ENCODE measurements at places on chromosomes 2 and 18. TPM values are rescaled to one million over a fixed set of nuclear protein-coding genes. Genes with fewer than 3 reads are reported as not detected.

- DNase-seq: no peak
Measured at GRCh38 chr2:22843919-22844537, 541.0 kb upstream of the KLHL29 start.

GRCh38 chr2:153873052-153874048, 1.6 kb downstream of the GALNT13 start:
- no peak for DNase-seq

- peak; percentile 15 for DNase-seq
Measured at GRCh38 chr2:120670371-120670770, 65.3 kb upstream of the GLI2 start.

DNA sequence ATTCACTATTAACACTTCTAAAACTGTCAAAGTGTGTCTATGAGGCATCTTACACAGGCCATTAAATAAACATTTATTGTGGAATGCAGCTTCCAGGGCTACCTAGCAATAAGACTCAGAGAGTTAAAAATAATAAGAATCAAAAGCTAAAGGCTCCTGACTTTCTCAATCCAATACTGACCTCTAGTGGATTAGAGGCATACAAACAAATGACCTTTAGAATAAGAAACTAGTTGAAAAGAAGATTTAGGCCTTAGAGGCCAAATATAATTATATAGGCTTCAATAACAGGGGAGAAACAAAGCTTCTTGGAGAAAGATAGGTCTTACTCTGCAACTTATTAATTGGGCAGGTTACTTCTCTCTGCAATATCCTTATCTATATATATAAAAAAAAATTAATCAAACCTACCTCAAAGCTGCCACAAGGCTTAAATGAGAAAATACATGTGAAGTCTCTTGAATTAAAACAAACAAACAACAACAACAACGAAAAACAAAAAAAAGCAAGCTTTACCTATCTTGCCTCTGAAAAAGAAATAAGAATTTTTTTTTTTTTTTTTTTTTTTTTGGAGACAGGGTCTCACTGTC, 246.1 kb downstream of the EXOC6B start:
- no peak for DNase-seq

DNA sequence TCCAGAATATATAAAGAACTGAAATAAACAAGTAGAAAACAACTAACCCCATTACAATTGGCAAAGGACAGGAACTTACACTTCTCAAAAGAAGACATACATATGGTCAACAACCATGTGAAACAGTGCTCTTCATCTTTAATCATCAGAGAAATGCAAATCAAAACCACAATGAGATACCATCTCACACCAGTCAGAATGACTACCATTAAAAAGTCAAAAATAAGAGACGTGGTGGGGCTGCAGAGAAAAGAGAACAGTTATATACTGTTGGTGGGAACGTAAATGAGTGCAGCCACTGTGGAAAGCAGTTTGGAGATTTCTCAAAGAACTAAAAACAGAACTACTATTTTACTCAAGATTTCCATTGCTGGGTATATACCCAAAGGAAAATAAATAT, 1696.3 kb upstream of the TMEFF2 start:
- DNase-seq: no peak

The IRS1 gene
- 14.0 TPM for total RNA-seq

- peak; percentile 43 for DNase-seq
Measured at GRCh38 chr2:96679848-96680247, 37.3 kb downstream of the FER1L5 start.

DNA sequence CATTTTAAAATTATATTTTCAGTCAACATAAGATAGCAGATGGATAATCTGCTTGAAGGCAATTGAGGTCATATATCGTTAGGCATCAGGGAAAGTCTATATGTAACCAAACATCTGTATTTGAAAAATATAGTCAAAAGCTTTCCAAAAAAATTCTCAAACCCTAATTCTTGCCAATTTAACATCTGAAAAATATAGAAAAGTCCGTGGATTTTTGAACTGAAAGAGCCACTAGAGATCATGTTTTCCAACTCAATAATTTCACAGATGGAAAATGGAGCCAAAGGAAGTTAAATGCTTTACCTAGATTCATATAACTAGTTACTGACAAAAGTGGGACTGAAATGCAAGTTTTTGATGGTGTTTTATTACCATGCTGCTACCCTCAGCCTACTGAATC, 185.1 kb upstream of the ZNF804A start:
- no peak for DNase-seq

The APOB gene
- total RNA-seq: 3.4 TPM

The IL36RN gene
- total RNA-seq: not detected

DNA sequence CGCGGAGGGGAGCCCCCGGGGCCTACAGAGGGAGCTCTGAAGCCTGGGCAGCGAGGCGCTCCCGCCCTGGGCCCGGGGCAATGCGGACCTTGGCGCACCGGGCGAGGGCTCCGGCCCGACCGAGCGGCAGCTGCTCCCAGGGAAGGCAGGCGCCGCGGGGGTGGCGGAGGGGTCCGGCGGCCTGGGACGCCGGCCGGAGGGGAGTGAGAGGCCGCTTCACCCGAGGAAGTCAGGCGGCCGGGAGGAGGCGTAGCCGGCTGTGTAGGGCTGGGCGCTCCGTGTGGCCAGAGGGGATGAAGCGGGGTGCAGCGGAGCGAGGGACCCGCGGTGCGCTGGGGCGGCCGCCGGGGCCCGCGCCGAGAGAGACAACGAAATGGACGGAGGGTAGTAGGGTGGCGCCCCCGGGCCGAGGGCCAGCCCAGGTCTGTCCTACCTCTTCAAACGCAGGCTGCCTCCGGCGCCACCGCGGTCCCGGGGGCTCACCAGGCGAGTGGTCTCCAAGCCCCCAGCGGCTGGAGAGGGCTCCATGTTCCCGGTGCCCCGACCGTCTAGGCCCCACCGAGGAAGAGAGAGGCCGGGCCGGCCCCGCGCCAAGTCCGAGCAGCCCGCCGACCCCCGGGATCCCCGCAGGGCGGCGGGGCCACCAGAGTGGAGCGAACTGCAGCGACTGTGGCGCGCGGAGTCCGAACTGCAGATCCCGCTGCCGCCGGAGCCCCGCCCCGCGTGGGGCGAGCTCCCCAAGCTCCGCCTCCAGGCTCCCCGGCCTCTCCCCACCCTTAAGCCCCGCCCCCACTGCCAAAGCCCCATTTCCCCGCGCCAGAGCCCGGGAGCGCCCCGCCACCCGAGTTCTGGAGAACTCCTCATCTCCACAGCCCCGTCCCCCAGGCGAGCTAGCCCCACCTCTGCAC, at the start of gene SLC30A3:
TSS of gene SLC30A3 (minus strand) at position 669 of the 908 bp plus-strand sequence. CDS start at position 528, 141 bp downstream.
- no peak for DNase-seq

DNA sequence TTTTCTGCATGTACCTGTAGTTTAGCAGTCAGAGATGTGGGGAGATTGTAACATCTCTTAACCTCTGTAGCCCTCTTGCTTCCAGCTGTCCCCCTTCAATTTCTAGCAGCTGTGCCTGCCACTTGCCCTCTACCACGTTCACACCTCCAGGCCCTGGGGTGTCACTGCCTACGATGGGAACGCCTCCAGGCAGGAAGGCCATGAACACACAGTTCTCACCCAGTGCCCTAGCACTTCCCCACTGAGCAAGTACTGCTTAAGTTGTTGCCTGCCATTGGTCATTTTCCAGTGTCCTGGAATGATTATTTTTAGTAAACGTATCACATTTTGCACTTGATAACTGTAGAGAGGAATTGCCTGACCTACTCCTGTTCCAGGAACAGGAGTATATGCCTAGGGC, 77.1 kb upstream of the B3GNT7 start:
- DNase-seq: no peak

The IL1R2 gene
- total RNA-seq: 1.0 TPM

GRCh38 chr18:62318228-62319180, 6.6 kb upstream of the TNFRSF11A start:
- DNase-seq: no peak

- no peak for DNase-seq
Measured at GRCh38 chr2:132373391-132374135, 43.0 kb upstream of the GPR39 start.

DNA sequence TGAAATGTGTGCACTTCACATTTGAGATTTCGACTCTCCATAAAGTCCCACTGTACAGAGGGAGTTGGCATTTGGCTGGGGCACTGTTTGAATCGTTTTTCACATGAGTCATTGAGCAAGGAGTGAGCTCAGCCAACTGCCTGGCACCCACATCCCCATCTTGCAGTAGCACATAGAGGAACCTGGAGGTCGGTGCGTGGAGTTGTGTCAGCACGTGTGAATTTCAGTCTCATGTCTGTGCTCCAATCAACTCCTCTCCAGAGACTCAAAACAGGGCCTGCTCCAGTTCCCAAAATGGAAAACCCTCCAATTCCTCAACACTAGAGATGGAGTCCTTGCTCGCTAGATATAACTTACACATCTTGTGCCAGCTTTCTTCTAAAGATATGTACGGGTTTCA, 126.8 kb upstream of the CAPN13 start:
- DNase-seq: no peak

GRCh38 chr2:151840216-151841046, 12.2 kb upstream of the ARL5A start:
- DNase-seq: no peak

The LOXHD1 gene
- total RNA-seq: 0.48 TPM

The TGFA gene
- total RNA-seq: 0.73 TPM

GRCh38 chr18:41618147-41618546, 336.9 kb upstream of the PIK3C3 start:
- DNase-seq: no peak

The INPP5D gene
- total RNA-seq: 6.2 TPM

DNA sequence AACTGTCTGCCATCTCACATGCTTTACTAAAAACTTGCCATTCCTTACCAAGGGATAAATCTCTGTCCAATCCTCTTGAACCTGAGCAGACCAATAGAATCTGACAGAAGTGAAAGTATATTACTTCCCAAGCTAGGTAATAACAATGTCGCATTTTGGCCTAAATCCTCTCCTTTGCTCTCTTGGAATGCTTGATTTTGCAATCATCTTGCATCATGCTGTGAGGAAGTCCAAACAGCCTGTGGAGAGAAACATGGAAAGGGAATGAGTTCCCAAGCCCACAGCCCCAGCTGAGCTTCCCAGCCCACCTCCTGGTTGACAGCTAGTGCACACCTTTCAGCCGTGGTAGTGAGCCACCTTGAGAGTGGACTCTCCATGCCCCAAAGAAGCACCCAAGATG, 540.6 kb downstream of the STK39 start:
- DNase-seq: no peak

GRCh38 chr18:58633874-58634273, 5.0 kb upstream of the ALPK2 start:
- DNase-seq: no peak

DNA sequence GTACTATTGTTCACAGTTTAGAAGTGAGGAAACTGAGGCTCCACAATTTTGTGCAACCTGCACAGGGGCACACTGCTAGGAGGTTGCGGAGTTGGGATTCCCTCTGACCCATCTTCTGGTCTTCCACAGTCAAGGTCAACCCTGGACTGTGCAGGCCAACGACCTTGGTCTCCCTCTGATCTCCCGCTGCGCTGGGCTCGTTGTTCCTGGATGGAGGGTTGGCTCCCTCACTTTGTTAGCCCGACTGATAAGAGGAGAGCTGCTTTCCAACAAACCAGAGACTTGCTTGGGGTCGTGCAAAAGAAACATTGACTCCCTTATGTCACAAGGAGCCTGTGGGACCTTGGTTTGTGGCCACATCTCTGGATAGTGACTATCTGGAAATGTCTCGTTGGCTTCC, 187.6 kb downstream of the MYCN start:
- DNase-seq: no peak

GRCh38 chr2:144376460-144376859, 143.5 kb downstream of the ZEB2 start:
- no peak for DNase-seq

DNA sequence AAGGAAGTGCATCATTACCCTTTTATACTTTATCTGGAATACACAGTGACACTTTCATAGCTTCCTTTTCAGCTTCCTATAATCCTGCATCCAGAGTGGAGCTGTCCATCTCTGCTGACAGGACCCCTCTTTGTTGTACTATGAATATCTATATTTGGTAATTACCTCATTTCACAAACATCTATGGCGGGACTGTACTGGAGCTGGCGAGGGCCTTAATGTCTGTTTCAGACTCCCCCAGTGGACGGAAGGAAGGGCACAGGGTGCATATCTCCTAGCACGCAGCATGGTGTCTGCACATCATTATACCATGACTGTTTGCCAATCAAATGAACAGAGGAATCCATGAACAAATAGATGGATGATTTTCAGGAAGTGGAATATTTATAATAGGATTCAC, 142.3 kb downstream of the SOX11 start:
- DNase-seq: no peak

The AKAIN1 gene
- not detected for total RNA-seq

- no peak for DNase-seq
Measured at GRCh38 chr18:55106466-55106865, 147.2 kb upstream of the CCDC68 start.

GRCh38 chr18:9951022-9951859, 37.4 kb downstream of the VAPA start:
- no peak for DNase-seq

DNA sequence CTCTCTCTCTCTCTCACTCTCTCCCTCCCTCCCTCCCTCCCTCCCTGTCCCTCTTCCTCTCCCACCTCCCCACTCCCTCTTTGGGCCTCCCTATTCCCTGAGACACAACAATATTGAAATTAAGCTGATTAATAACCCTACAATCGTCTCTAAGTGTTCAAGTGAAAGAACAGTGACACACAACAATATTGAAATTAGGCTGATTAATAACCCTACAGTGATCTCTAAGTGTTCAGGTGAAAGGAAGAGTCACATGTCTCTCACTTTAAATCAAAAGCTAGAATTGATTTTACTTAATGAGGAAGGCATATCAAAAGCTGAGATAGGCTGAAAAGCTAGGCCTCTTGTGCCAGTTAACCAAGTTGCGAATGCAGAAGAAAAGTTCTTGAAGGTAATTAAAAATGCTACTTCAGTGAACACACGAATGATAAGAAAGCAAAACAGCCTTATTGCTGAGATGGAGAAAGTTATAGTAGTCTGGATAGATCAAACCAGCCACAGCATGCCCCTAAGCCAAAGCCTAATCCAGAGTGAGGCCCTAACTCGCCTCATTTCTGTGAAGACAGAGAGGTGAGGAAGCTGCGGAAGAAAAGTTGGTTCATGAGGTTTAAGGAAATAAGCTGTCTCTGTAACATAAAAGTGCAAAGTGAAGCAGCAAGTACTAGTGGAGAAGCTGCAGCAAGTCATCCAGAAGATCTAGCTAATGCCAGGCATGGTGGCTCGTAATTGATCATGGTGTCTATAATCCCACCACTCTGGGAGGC, 21.3 kb downstream of the MALT1 start:
- no peak for DNase-seq

GRCh38 chr2:241898463-241899270, 29.1 kb downstream of the RTP5 start:
- peak; percentile 73 for DNase-seq

GRCh38 chr2:222878877-222879603, 18.2 kb downstream of the ACSL3 start:
- no peak for DNase-seq

Data from cardiac septum (tissue), 1 donor.